ENCODE measurements at places on chromosomes 5 and 9.
A peak's percentile ranks its signal among the peaks of the same experiment; 100 is the strongest.

GRCh38 chr5:116673453-116673852 lies 98.8 kb upstream of the SEMA6A start:
- DNase-seq, result no peak

DNA sequence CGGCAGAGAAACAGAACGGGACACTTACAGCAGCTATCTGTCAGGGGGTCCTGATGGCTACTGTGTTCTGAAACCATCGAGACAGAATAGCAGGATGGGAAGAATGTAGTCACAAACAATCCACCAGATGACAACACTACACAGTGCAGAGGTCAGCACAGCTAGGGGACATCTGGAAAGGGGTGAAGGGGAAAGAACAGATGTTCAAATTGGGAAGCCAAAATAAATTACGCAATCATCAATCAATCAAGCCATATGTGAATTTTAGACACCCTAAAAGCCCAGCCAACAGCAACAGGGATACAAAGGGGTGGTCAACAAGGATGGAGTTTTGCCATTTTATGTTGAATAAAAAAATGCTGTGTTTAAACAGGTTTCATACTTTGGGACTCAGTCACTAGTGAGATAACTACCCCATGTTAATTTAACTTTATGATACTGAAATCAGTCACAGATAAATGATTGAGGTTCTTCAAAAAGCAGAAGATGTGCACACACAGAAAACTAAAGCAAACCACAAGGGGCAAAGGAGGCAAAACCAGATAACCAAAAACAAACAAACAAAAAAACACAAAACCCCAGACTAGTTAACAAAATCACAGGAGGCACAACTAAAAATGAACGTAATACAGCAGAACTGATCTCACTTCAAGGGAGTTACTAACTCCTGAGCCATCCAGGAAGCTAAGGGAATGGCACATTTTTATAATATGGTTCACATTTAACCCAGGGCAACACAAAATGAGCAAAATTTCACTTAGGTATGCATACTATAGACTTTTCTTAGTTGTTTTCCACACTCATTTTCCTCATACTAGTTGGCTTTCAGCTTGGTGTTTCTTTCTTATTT lies 65.9 kb downstream of the HABP4 start:
- no peak for DNase-seq

DNA sequence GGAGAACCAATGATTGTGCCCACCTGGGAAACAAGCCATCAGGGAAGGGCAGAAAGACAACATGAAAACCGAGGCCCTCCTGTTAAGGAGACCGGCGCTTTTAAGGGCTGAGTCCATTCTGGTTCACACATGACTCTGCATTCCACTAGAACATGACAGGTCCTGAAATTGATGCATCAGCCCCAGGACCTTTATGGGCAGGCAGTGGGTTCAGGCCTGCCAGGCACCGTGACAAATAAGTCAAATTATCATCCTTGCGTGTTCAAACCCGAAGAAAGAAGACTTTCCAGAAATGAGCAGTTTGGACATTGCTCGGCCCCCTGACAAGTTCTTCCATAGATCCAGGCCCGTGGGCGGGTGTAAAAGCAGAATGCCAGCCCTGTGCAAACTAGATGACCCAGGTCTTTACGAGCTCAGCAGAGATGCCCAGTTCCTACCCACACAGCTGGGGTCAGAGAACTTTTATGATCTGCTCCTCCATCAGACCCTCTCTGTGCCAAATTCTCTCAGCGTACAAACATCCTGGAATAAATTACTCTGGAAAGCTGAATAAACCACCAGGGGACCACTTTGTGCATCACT lies 295.5 kb upstream of the WWC1 start:
- no peak for DNase-seq

DNA sequence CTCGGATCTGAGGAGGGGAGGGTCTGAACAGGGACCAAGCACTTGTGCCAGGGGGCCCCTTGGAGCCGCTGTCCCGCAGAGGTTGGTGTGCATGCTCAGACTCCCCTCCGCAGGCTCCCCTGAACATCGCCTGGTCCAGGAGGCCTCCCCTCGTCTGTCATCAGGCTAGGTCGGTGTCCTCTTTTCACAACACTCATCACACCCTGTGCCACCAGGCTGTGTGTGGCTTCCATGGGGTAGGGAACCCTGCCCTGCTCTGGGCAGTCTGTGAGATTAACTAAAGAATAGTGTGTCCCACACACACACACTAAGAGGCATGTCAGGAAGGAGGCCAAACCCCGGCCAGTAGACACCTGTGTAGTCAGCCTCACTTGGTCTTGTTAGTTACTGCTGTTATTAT lies 119.3 kb downstream of the C5orf15 start:
- no peak for DNase-seq

- DNase-seq, result no peak
Observed at GRCh38 chr5:94254214-94254613, 364.2 kb downstream of the KIAA0825 start.

- no peak for DNase-seq
Observed at GRCh38 chr5:141392429-141393198, at the start of gene PCDHGA8. Gene PCDHGA8, plus strand, starts transcription at chr5:141392633. Its CDS starts 181 bp downstream, at chr5:141392814.

DNA sequence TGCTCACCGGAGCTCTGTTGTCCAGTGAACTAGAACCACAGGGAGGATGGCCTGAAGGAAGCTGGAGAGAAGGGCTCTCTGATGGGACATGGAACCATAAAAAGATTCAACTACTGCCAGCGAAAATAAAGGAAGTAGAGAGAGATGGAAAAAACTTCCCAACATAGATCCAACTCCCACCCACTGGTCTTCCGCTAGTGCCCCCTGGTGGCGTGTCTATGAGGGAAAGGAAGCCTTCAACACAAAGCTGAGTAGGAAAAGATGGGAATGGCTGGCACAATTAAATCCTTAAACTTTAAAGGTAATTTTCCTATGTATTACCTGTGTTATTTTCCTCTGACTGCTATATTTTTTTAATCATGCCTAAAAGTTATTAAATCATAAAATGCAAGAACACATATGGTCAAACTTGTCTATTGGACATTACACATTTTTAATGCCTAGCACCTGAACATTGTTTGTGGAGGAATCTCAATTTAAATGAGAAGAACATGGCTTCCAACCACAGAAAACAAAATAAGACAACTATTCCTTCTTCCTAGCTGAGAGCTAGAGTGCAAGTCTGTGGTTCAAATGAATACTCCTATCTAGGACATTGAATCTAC lies 51.5 kb downstream of the CEP120 start:
- DNase-seq, result no peak

- DNase-seq, result peak; percentile 31
Observed at GRCh38 chr5:175867587-175868347, 3.6 kb upstream of the CPLX2 start.

GRCh38 chr5:15643731-15644130 lies 143.8 kb downstream of the FBXL7 start:
- no peak for DNase-seq

GRCh38 chr5:44048276-44048984 lies 340.8 kb downstream of the FGF10 start:
- DNase-seq, result no peak

- DNase-seq, result no peak
Observed at GRCh38 chr9:96376891-96377874, 6.3 kb downstream of the SLC35D2 start.

DNA sequence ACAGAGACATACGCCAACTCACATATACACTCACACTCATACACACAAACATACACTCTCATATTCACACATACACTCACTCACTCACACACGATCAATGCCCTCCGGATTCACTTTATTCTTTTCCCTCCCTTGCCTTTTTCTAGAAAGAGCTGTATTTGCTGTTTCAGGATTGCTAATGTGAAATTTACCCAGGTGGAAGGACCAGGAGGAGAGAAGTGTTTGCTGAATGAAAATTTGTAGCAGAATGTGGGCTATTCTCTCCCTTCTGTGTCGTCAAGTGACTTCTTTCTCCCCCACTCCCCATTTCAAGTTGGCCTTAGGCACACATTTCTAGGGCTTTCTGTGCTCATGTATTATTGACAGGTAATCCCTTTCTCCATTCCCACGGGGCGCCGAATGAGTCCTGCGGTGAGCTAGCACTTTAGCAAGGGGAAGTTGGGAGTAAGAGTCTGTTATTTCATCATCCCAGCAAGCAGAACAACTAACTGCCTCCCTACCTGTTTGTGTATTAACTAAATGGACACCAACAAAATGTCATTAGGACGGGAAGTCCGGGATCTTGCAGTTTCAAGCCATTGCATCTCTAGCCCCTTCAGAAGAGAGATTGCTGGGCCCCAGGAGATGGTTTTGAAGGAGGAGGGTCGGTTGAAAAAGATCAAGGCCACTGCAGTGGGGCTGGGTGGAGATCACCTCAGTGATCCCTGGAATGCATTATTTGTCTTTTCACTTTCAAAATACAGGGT lies 97.1 kb upstream of the TAF11L2 start:
- no peak for DNase-seq

DNA sequence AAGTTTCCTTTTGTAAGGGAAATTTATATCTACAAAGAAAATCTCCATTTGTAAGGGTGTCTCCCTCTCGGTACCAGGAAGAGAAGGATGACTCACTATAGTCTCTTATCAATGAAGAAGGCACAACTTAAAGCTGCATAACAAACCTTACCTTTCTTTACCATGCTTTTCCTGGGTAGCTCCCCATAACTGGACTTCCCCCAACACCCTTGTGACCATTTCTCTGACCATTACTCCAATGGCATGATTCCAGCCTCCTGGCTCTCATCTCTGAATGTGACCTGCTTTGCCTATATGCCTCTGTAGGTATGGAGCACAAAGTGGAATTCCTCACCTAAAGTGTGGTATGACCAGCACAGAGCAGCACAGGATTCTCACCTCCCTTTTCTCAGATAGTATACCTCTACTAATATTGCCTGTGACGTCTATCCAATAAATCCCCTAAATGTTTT lies 62.8 kb downstream of the GNA14 start:
- no peak for DNase-seq

DNA sequence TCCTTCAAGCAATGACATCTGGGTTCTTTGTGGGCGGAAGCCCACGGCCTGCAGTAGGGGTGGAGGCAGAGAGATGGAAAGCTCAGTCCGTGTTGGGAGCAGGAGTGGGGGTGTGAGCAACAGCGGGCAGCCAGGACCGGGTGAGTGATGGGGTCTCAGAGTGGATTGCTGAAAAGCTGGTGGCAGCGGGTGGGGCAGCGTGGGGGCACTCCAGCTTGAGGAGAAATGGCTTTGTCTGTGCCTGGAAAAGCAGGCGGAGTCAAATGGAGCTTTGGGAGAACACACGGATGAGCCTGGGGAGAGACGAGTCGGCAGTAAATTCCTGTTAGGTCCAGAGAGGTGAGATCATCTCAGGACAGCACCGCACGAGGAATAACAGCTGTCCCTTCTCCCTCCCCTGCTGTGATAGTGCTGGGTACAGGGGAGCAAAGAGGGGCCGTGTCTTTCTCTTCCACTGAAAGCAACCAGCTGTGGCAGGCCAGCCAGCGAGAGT lies 42.1 kb downstream of the CACNA1B start:
- DNase-seq, result no peak

- no peak for DNase-seq
Observed at GRCh38 chr5:97888439-97888838, 705.4 kb upstream of the RIOK2 start.

GRCh38 chr5:60883229-60883628 lies 39.2 kb upstream of the ELOVL7 start:
- no peak for DNase-seq

GRCh38 chr9:9893837-9894236 lies 719.0 kb downstream of the PTPRD start:
- DNase-seq, result no peak

DNA sequence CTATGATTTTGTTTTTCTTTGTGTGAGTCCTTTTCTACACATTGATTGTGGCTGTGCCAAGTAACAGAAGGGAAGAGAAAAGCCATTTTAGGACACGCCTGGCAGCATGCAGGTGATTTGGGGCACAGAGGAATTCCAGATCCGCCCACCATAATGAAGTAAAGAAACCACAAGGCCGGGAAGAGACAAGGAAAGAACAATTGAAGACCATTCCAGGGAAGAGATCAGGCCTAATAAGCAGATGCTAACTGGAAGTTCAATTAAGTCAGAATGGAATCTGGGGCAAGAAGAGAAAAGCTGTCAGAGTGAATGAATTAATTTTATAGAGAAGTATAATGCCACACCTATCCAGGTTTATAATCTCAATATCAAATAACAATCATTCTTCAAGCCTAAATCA lies 110.2 kb upstream of the ISL1 start:
- no peak for DNase-seq

DNA sequence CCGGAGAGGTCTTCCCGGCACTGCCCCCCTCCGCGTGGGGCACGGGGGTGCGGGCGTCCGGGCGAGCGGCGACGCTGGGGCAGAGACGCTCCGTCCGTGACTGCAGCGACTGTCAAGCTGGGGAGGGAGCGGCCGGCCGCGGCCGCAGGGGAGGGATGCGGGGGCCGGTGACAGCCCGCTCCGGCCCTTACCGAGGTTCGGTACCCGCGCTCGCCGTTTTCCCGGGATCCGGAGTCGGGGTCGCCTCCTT lies 400 bp downstream of the KDM4C start:
- no peak for DNase-seq

DNA sequence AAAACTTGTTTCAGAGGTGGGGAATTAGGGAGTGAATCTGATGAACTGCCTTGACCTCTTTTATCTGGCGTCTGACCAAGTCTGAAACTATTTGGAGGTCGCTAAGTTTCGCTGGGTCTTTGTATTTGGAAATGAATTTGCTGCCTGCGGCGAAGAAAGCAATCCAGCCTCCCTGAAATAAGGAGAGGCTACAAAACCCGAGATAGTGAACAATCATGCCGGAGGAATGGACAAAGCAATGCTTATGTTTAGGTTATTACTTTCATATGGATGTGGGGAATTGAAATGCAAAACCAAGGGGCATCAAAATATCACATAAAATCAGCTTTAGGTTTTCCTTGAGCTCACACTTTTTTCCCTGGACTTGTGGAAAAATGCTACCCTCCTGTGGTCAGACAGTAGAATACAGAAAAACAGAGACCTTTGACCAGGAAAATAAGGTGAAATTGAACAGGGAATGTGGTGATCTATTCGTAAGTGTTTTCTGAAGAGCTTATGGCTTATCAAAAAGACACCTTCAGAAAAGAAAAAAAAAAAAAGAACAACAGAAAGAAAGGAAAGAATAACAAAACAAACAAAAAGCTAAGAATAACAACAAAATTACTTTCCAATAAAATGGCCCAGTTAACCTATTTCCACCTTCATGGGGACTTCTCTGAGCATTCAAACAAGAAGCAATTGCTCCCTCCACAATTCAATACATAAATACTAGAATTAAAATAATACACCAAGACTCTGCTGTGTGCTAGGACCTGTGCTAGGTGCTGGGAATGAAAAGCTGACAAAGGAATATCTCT lies 68.6 kb upstream of the DPYSL3 start:
- DNase-seq, result peak; percentile 1

DNA sequence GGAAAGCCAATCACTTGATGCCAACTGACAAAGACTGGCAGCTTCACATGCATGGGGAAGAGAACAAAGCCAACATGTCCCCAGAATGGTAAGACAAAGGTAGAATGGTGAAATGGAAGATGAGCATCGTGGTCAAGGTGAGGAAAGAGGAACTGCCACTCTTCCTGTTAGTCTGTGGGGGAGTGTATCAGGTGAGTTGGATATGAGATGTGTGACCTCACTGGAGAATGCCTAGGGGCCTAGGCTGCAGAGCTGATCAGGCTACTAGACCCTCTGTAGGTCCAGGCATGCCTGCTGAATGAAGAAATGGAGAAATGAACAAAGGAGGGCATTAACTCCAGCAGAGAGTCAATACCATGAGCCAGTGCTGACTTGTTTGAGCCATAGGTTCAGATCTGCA lies 112.4 kb upstream of the SLC1A3 start:
- no peak for DNase-seq

GRCh38 chr5:110727025-110727314 lies 499 bp upstream of the TMEM232 start:
- DNase-seq, result no peak

GRCh38 chr9:104882086-104882485 lies 45.9 kb downstream of the ABCA1 start:
- no peak for DNase-seq

GRCh38 chr9:34611251-34611810 lies 566 bp downstream of the RPP25L start:
- DNase-seq, result no peak
